ENCODE measurements at places on chromosomes 7 and 10.

GRCh38 chr10:17758896-17759295, 6.9 kb downstream of the TMEM236 start:
- no peak for DNase-seq

DNA sequence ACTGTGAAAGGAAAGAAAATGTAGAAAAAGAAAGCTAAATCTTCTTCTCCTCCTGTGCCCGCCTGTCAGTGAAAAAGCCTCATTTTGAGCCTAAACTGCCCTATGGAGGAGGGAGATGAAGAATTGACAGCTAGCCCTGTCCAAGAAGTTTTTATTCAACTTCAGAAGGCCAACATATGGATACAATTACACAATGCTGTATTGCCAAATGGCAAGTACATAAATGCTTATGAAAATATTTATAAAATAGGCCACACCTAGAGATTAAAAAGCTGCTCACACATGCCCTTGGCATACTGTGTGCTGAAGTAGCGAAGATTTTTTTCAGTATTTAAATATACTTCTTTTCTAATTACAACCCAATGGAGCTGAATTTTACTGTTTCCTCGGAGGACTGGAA, 65.1 kb upstream of the NEBL start:
- DNase-seq: no peak

DNA sequence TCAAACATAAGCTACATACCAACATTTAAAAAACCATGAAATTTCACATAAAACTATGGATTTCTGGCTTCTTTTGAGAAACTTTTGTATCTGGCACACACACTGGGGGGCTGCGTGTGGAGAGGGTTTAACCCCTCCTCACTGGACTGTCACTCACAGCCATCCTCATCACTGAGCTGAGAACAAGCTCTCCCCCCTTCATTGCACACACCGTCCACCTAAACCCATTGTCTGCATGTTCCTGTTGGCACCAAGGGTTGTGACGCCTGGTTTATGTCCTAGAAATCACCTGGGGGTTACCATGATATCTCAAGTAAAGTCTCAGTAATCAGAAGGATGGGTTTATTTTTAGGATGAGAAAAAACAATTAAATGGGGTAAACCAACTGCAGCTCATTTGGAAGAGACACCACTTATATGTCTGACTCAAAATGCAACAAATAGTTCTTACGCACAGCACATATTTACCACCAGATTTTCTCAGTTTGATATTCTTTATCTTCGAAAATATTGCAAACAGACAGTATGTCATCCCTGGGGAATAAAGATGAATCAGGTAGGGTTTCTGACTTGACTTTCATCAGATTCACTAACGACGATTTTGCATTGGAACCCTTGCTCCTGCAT, 218.5 kb upstream of the KLF6 start:
- DNase-seq: no peak

GRCh38 chr10:74851831-74852230, 25.4 kb downstream of the KAT6B start:
- no peak for DNase-seq

- no peak for DNase-seq
These were observed 61.7 kb upstream of the KLF6 start for GRCh38 chr10:3846736-3847135.

GRCh38 chr7:92192326-92192725, 13.4 kb upstream of the LRRD1 start:
- no peak for DNase-seq

- no peak for DNase-seq
These were observed 3.3 kb downstream of the TMEM229A start for GRCh38 chr7:124029396-124030188.

- DNase-seq: no peak
These were observed 465.1 kb downstream of the ATRNL1 start for GRCh38 chr10:115558252-115558651.

- no peak for DNase-seq
These were observed 44.2 kb downstream of the JMJD1C start for GRCh38 chr10:63421591-63421990.

- DNase-seq: no peak
These were observed 120.6 kb upstream of the CHST15 start for GRCh38 chr10:124213899-124214510.

DNA sequence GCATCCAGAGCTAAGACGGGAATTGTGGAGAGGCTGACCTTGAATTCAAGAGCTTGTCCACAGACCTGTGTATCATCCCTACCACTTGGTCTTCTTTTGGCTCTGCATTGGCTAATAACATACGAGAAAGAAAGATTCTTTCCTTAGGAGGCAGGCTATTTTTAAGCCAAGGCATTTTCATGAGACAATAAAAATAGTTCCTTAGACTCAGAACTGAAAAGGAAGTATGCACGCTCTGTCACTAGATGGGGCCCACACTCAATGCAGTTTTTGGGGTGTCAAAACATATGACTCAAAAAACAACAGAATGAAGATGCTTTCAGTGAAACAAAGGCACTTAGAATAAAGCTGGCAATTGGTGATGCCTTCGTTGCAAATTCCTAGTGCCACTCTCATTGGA, 265.9 kb upstream of the DGKB start:
- no peak for DNase-seq
